Stimulated activated CD8-positive, alpha-beta memory T cell treated with anti-CD3 and anti-CD28 coated beads, Interleukin-7, amount 100 ng/mL, for 24 hours (primary cell): ENCODE measurements at places on chromosomes 2 and 18.

- DNase-seq = no peak
These were observed 13.7 kb upstream of the GMCL1 start for GRCh38 chr2:69815717-69816116.

DNA sequence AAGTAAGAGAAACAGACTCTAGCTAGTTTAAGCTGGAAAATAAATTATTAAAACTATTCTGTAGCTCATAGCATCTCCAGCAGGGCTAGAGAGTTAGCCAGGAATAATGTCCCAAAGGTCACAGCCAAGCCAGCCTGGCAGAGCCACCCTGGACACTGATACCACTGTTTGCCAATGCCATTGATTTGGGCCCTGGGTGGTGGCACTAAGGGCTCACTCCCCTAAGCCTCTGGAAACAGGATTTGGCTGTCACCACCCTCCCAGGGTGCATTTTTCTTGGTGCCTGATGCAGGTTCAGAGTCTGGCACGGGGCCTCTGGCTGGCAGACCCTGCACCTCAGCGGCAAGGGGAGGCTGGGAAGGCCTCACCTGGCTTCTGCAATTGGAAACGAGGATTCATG, 7.1 kb downstream of the SH2D6 start:
- no peak for DNase-seq

DNA sequence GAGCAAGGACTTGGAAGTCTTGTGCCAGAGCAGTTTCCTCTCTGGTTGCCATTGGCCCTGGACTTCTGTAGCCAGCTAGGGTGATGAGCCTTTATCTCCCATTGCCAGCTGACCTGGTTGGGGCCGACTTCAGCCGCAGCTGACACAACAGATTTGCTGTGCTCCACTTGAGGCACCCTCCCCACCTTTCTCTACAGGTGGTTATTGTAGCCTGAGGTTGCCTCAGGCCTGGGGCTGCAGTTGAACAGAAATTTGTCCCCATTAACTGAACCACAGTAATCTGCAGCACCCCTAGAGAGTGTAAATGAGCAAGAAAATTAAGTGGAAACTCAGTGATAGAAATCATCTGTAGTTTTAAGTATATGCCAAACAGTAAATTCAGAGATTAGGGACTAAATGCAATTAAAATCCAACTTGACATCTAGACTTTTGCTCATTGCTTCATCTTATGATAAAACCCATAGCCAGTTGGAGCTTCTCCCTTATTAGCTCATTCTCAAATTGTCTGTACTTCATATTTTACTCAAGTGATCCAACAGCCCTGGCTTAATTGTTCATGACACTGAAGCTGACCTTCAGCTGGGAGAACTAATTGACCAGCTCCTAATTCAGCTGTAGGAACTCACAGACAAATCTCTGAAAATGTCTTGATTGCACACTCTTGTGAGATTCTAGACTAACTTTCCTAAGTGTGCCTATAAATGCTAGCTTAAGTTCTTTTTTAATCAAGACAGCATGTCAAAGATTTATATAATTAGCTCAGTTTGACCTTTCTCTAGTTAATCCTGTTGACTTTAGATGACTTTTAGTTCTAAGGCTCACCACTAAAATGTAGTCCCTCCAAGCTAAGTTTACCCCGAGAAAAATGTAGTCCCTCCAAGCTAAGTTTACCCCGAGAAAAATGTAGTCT, 48.9 kb downstream of the COPS8 start:
- no peak for DNase-seq

DNA sequence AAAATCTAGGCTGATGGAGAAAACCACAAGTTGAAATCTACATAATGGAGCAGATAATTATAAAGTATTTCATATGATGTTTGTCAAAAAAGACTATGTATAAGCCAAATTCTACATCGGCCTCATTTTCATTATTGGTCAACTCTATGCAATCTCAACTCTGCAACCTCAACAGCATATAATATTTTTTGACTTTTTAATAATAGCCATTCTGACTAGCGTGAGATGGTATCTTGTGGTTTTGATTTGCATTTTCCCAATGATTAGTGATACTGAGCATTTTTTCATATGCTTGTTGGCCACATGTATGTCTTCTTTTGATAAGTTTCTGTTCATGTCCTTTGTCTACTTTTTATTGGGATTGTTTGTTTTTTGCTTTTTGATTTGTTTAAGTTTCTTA, 496.1 kb upstream of the SLC39A10 start:
- no peak for DNase-seq

DNA sequence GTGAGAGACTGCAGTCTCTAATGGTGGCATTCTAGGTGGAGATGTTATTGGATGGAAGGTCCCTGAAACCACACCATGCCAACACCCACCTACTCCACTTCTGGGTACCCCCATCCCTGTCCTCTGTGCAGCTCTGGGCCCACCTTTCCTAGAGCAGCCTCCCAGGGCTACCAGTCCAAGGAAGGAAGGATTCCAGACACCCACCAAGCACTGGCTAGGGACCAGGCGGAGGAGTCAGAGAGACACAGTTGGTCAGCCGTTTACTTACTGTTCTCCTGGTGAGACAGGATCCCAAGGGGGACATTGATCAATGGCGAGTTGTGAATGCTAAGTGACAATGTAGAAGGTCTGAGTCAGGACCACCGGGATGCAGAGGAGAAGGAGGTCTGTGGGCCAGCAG, 151.6 kb downstream of the TTC32 start:
- no peak for DNase-seq

GRCh38 chr2:7450833-7451190, 533.6 kb downstream of the RNF144A start:
- DNase-seq = no peak

- DNase-seq = no peak
These were observed 89.7 kb upstream of the SH3BP4 start for GRCh38 chr2:234861841-234862735.

- DNase-seq = no peak
These were observed 101.3 kb downstream of the ANKRD44 start for GRCh38 chr2:197209246-197209645.

DNA sequence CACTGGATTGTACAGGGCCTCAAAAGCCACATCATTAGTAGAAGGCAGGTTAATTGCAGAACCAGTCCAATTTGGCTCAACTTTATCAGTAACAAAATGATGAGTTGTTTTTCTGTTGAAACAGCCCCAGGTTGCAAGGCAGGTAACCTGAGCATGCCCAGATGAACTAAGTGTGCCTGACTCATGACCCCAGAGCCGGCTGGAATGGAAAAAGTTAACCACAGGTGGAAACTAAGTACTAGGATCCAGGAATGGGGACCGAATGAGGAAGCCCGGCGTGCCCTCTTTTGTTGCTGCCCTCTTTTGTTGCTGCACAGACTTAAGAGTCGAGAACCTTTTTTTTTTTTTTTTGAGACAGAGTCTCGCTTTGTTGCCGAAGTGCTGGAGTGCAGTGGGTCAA, 79.5 kb upstream of the YWHAQ start:
- DNase-seq = no peak
